ENCODE measurements at places on chromosomes 5 and 9.
A peak's percentile ranks its signal among the peaks of the same experiment; 100 is the strongest.

GRCh38 chr5:107359916-107360234 is 310.9 kb downstream of the EFNA5 start:
- DNase-seq, result no peak

DNA sequence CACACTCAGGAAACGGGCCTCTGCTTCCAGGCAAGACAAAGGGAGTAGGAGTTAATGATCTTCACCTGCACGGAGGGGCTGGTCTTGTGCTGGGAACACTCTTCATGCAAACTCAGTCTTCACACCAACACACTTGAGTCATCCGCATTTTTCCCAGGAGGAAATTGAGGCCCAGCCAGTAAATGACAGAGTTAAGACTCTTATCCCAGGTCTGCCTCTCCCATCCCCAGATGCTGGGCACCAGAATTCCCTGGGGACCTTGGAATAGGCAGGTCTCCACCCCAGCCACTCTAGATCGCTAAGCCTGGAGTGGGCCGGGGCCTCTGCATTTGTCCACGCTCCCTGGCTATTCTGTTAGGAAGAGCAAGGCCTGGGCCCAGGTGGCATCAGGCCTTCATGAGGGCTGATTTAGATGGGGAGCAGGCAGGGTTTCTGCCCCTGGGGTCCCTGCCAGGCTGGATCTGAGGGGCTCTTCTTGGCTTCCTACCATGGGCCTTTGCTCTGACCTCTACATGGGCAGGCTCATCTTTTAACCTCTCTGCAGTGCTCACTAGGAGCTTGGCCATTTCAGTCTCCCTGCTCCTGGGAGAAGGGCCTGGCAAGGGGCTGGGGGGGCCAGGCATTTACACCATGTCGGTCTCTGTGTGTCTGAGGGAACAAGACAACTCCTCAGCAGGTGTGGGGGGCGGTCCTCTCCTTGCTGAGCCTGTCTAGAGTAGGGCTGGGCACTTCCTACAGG is 77.3 kb downstream of the AMBP start:
- peak; percentile 5 for DNase-seq

DNA sequence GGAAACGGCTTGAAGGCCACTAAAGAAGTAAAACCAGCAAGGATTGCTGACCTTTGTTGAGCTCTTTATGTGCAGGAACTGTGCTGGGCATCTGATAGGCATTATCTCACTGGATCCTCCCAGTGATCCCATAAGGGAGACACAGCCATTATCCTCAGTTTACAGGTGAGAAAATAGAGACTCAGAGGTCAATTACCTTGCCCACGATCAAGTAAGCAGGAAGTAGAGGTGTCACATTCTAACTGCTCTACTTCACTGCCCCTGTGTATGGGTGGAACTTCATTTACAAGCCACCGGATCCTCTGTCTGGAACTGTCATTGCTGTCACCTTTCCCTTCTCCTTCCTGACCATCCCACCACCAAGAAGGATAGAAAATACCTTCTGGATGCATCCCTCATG is 248.9 kb downstream of the CRB2 start:
- no peak for DNase-seq

GRCh38 chr5:55869847-55870246 is 18.7 kb downstream of the IL31RA start:
- DNase-seq, result no peak

DNA sequence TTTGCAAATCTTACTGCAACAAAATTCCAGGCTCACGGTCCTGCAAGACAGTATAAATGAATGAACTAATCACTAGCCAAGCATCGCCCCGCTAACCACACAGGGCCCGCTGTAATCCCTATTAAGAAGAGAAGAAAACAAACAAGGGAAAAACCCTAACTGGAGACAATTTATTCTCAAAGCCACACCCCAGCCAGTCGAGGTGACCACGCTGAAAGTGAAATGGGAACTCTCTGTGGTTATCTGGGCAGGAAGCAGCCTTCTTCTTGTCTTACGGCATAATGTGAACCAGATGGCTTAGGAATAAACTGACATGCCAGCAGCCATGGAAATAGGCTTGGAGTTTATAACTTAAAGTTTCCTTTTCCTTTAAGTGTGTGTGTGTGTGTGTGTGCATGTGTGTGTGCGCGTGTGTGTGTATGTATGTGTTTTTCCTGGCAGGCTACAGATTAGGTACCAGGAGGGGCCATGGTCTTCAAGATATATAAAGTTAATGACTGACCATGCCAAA is 120.2 kb downstream of the SEMA6A start:
- no peak for DNase-seq

- no peak for DNase-seq
Observed at GRCh38 chr5:3451961-3452360, 143.7 kb upstream of the IRX1 start.

GRCh38 chr9:116717150-116717549 is 30.0 kb downstream of the TRIM32 start:
- DNase-seq, result no peak

DNA sequence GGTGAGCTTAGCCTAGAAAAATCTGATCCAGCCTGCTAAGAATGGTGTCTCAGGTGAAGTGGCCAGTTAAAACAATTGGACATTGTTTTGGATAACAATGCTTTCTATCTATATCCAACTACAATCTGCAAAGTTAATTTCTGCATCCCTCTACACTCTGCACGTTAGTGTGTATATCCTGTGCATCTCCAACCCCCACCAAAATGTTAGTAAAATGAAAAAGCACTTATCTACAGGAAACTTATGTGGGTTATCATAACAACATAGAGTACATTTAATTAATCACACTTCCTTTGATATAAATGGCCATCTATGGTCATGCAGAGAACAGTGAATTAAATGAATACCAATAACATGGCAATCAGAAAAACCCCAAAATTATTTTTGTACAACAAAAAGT is 158.7 kb downstream of the NFIB start:
- DNase-seq, result no peak

- DNase-seq, result no peak
Observed at GRCh38 chr5:5467737-5468136, 45.3 kb downstream of the ICE1 start.

DNA sequence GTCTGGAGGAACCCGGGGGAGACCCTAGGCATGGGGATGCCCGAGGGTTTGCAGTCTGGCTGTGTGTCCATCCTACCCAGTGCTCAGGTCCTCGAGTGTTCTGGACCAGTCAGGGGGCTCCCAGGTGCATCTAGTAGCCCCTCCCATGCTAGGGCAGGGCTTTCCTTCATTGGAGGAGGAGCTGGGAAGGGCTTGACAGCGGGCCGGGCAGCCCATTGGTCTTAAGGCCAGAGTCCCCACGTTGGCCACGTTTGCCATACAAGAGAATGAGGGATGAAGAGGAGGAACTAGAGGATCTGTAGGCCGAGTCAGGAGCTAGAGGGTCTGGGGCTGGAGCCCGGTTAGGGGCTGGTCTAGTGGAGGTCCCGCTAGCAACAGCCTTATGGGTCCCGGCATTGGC is 37.3 kb upstream of the CTSV start:
- DNase-seq, result no peak

- no peak for DNase-seq
Observed at GRCh38 chr9:88196142-88196790, 58.0 kb upstream of the SPATA31C2 start.

GRCh38 chr5:132669455-132669820 is 4.4 kb upstream of the IL4 start:
- no peak for DNase-seq

DNA sequence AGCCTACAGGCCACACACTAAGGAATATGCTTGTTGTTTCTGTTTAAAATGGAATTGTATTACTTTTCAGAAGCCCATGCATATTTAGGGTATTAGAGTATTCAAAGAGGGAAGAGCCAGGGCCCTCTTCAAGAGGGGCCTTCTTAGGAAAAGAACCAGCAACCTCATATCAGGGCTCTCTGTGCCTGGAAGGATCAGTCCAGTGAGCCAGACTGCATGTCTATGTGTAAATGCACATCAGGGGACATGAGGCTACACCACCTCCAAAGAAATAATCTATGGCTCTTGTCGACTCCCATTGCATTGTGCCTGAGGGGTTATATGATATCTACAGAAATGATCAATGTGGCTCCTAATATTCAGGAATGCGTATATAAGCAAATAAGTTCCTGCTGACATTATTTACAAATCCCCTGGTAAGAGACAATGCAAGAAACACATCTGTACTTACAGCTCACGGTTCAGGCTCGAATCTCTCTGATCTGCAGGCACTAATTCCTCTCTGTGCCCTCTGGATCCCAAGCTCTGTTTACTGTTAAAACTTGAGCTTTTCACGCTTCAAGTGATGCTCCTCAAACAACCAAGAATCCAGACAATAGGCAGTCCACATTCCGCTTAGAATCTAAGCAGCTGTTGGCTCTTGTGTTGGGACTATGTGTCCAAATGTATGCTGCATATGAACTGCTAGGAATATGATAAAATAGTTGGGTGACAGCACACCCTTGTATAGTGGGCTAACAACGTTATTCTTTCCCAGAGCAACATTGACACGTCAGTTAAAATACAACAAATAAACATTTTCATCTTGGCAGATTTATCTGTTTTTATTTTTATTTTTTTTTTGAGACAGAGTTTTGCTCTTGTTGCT is 150.2 kb upstream of the KLF9 start:
- DNase-seq, result no peak

GRCh38 chr5:100452126-100452525 is 83.0 kb upstream of the FAM174A start:
- no peak for DNase-seq

GRCh38 chr9:75699625-75700251 is 190.7 kb upstream of the PCSK5 start:
- DNase-seq, result no peak

- DNase-seq, result no peak
Observed at GRCh38 chr5:2382776-2383697, 368.4 kb downstream of the IRX2 start.

DNA sequence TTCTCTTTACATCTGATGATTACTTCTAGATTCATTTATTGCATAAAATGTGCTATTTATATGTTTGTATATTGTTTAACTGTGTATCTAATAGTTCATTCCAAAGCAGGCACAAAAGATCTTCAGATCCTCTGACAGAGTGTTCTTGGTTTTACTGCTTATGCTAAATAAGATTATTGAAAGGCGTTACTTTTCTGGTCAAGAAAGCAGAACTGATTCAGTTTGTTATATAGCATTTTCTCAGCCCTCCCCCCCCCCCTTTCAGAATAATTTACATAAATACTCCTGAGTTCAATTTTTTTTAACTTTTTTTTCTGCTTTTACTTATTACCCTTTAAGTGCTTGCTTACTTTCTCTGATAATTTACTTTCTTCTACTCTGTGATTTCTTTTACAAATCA is 15.4 kb downstream of the CDC42SE2 start:
- no peak for DNase-seq

- peak; percentile 26 for DNase-seq
Observed at GRCh38 chr5:7391215-7391614, 4.7 kb upstream of the ADCY2 start.

- DNase-seq, result no peak
Observed at GRCh38 chr9:118108971-118109370, 404.8 kb downstream of the TLR4 start.

GRCh38 chr9:76115396-76115795 is 224.9 kb downstream of the PCSK5 start:
- DNase-seq, result no peak

GRCh38 chr5:119347574-119347973 is 8.2 kb upstream of the TNFAIP8 start:
- DNase-seq, result no peak

All from progenitor cell of endocrine pancreas (in vitro differentiated cells).